B cell (primary cell): ENCODE measurements at places on chromosomes 1 and 21. TPM values are rescaled to one million over a fixed set of nuclear protein-coding genes. Genes with fewer than 3 reads are reported as not detected.

Gene KCNT2
- not detected in 2 replicates for total RNA-seq

Gene LMOD1
- not detected in 2 replicates for total RNA-seq

Gene IVNS1ABP
- 87.0 and 93.8 TPM in 2 replicates for total RNA-seq

Gene C1QA
- not detected in 2 replicates for total RNA-seq

Gene HDGF
- total RNA-seq: 89.9 and 91.2 TPM in 2 replicates

- no peak overlapping the region for H3K4me3 ChIP-seq
- no peak for DNase-seq
- no peaks in the 10 kb centered on the region for H3K36me3 ChIP-seq
- H3K27me3 ChIP-seq: no peaks in the 10 kb centered on the region
- H3K27ac ChIP-seq: no peak overlapping the region
Observed at GRCh38 chr1:67942274-67942673, 108.2 kb downstream of the DIRAS3 start.

- no peak for DNase-seq
- H3K4me3 ChIP-seq: no peak overlapping the region
- H3K27ac ChIP-seq: no peak overlapping the region
- peaks cover 24% of the 10 kb centered on the region for H3K4me1 ChIP-seq
- H3K36me3 ChIP-seq: no peaks in the 10 kb centered on the region
Observed at GRCh38 chr1:23118957-23119792, 49.5 kb downstream of the LUZP1 start.

DNA sequence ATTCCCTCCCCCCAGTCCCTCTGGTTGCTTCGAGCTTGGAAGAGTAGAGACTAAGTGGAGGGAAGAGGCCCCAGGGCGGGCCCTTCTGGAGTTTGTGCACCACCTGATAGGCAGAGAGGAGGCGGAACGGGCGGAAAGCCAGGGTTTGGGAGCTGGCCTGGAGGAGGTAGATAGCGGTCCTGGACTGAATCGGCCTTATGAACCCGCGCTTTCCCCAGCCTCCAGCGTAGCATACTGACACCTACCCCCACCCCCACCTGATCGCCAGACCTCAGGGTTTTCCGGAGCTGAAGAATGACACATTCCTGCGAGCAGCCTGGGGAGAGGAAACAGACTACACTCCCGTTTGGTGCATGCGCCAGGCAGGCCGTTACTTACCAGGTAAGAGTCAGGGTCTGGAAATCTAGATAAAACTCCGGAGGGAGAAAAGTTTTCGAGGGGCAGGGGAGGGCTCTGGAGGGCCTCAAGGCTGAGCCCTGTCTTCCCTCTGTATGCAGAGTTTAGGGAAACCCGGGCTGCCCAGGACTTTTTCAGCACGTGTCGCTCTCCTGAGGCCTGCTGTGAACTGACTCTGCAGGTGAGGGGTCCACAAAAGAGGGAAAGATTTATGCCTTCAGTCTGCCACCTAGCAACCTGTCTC lies 705 bp downstream of the UROD start:
- H3K36me3 ChIP-seq: peaks cover 37% of the 10 kb centered on the region
- H3K4me1 ChIP-seq: peaks cover 42% of the 10 kb centered on the region
- DNase-seq: peak; percentile 46
- H3K27me3 ChIP-seq: no peaks in the 10 kb centered on the region
- H3K27ac ChIP-seq: peak overlapping the region; percentile 79

DNA sequence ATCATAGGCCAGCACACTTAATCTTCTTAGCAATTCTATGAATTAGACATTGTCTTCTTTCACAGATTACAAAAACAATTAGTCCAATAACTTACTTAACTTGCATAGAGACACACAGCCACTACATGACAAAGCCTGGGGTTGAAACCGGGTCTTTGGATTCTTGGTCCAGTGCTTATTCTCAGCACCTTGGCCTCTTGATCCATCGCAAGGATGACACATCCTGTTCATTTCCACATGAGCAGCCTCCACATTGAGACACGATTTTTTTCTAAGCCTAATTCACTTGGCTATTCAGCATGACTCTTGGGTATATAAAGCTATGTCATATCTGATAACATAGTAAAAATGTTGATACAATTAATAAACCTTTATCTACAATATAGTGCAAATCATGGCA lies 221.0 kb upstream of the FOXD3 start:
- H3K4me3 ChIP-seq: no peak overlapping the region
- no peaks in the 10 kb centered on the region for H3K4me1 ChIP-seq
- no peaks in the 10 kb centered on the region for H3K36me3 ChIP-seq
- H3K27ac ChIP-seq: no peak overlapping the region

DNA sequence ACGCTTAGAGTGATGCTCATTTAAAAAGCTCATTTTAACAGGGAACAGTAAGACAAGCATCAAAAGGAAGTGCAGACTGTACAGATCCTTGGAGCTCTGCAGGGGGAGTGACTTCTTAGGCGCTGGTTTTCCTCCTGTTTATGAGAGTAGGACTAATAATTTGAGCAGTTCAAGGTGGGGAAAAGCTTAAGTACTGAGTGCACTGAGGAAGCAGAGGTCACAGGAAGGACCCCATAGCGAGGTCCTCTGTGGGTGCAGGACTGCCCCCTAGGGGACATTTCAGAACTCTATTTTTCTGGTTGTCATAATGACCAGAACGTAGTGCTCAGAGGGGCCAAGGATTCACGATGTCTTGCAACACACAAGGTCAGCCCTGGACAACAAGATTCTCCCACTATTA lies 112.1 kb downstream of the HLCS start:
- no peak for DNase-seq
- no peaks in the 10 kb centered on the region for H3K36me3 ChIP-seq
- H3K27ac ChIP-seq: no peak overlapping the region
- no peak overlapping the region for H3K4me3 ChIP-seq
- no peaks in the 10 kb centered on the region for H3K4me1 ChIP-seq

- H3K27me3 ChIP-seq: no peaks in the 10 kb centered on the region
- peak overlapping the region; percentile 90 for H3K27ac ChIP-seq
- H3K4me3 ChIP-seq: peak overlapping the region; percentile 69
- H3K36me3 ChIP-seq: peaks cover 9% of the 10 kb centered on the region
- peaks cover 45% of the 10 kb centered on the region for H3K4me1 ChIP-seq
- no peak for DNase-seq
Observed at GRCh38 chr1:2411801-2412394, 466 bp downstream of the PEX10 start.

DNA sequence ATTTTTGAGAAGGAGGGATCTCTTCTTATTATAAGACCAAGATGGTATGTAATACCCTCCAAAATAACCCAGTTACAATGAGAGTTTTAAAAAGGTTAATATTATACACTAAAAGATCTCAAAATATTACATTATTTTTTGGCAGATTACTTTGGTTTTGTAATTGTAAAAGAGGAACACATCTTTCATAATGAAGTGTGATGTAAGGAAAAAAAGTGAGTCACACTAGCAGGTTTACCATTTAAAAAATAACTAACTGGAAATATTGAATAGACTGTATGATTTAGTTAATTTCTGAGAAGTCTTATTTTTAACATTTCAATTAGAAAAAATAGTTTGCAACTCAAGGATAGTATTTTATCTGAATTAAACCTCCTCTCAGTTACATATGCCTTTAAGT lies 1.1 kb downstream of the F5 start:
- no peak overlapping the region for H3K27ac ChIP-seq
- H3K27me3 ChIP-seq: no peaks in the 10 kb centered on the region
- no peaks in the 10 kb centered on the region for H3K36me3 ChIP-seq
- H3K4me3 ChIP-seq: peak overlapping the region; percentile 8
- H3K4me1 ChIP-seq: peaks cover 7% of the 10 kb centered on the region

DNA sequence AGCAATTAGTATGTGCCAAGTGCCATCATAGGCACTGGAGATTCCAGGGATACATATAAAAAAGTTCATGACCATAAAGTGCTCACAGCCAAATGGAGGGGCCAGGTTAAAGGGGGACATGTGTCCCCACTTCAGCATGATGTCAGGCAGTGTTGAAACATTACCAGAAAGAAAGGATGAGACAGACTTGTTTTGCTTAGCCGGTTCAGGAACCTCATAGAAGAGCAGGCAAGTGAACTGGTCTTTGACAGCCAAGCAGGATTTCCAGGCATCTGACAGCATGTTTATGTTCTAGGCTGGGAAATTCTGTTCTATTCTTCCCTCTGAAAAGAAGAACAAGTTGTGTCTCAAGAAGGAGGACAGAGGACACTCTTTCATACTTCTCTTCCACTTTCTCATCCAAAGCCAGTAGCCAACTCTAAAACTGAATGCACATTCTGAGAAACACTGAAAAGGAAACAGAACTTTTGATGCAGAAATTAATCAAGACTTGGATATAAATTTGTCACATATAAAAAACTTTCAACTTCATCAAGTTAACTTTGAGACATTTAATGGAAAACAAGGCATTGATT lies 39.7 kb downstream of the GLUL start:
- DNase-seq: no peak
- H3K4me3 ChIP-seq: no peak overlapping the region
- no peaks in the 10 kb centered on the region for H3K27me3 ChIP-seq

DNA sequence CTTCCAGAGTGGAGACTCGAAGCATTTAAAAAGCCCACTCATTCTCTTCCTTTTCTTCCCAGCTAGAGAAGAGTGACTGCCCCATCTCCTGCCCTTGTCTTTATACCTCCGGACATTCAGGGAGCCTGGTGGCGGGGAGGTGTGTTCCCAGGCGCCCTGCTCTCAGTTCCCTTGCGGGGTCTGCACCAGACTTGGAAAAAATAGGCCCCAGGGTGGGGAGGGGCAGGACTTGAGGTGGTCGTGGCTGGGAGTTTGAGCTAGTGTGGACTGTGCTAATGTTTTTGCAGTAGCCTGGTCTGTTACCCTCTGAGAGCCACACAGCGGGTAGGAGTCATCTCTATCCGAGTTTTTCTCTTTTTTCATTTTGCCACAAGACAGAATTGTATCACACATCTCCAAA lies 139.1 kb downstream of the PEX14 start:
- H3K4me1 ChIP-seq: no peaks in the 10 kb centered on the region
- no peak overlapping the region for H3K4me3 ChIP-seq
- H3K27me3 ChIP-seq: no peaks in the 10 kb centered on the region

DNA sequence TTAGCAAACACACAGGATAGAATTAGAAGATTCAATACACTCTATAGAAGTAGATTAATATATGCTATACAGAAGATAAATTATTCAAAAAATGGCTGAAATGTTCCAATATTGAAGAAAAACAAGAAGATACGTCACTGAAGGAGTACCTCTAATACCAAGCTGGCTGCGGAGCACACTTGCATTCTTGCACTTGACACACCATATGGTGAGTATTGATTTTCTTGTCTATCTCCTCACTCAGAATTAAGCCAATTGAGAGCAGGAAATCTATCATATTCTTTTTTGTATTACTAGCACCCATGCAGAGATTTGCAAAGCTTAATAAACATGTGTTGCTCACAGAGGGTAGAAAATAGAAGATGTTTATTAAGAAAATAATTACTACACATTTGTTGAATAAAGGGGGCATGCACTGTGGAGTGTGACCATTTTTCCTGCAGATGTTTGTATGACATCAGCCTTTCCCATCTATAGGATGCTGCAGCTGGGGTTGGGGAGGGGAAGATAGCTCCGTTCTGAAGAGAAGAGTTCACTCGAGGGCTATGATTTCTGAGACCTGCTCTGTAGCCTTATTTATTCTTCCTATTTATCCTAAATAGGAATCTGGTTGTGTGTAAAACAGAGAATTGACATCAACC lies 318.1 kb downstream of the HHIPL2 start:
- no peaks in the 10 kb centered on the region for H3K36me3 ChIP-seq
- H3K4me1 ChIP-seq: no peaks in the 10 kb centered on the region
- no peak overlapping the region for H3K4me3 ChIP-seq

GRCh38 chr1:43363283-43363934 lies 4.4 kb downstream of the ELOVL1 start:
- no peak for DNase-seq
- H3K36me3 ChIP-seq: peaks cover 38% of the 10 kb centered on the region
- H3K27me3 ChIP-seq: no peaks in the 10 kb centered on the region
- no peak overlapping the region for H3K4me3 ChIP-seq
